CD4-positive, CD25-positive, alpha-beta regulatory T cell (primary cell): ENCODE measurements at places on chromosomes 4 and X.

- DNase-seq, result no peak
Observed at GRCh38 chr4:4872314-4872903, 12.9 kb downstream of the MSX1 start.

DNA sequence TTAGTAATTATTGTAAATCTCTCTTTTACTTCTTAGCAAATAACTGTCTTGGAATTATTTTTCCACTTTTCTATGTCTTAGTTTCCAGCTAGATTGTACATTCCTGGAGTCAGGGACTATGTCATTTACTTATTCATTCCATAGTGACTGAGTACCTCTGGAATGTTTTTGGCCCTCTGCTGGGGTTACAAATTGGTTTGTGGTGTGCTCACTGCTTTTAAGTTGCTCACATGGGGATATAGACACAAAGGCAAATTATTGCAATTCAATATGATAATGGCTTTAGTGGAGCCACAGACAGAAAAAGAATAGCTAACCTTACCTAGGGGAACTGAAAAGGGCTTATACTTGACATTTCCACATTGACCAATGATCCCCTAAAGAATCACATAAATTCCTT, 63.7 kb upstream of the PDGFRA start:
- no peak for DNase-seq

DNA sequence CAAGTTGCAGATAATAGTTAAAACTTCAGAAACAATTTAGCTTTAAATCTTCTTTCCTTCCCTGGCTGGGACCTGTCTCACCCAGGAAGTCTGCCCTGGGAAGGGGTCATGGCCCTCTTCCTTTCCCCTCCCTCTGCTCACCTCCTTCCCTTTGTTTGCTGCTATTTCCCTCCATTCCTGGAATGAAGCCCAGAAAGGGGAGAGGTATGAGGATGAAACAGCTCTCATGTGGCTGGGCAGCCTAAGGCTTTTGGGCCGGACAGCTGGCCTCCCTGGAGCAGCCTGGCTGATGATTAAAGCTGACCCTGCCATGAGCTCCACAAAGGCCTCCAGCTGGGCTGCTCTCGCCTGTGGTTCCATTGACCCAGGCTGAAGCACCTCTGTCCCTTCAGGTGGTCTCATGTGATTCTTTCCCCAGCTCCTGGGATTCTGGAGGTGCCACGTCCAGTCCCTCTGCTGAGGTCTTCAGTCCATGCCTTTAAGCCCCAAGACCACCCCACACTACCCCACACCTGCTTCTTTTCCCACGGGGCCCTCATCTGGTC, 202.1 kb downstream of the PTTG2 start:
- no peak for DNase-seq

GRCh38 chrX:152817078-152817764, 13.3 kb downstream of the CETN2 start:
- no peak for DNase-seq

DNA sequence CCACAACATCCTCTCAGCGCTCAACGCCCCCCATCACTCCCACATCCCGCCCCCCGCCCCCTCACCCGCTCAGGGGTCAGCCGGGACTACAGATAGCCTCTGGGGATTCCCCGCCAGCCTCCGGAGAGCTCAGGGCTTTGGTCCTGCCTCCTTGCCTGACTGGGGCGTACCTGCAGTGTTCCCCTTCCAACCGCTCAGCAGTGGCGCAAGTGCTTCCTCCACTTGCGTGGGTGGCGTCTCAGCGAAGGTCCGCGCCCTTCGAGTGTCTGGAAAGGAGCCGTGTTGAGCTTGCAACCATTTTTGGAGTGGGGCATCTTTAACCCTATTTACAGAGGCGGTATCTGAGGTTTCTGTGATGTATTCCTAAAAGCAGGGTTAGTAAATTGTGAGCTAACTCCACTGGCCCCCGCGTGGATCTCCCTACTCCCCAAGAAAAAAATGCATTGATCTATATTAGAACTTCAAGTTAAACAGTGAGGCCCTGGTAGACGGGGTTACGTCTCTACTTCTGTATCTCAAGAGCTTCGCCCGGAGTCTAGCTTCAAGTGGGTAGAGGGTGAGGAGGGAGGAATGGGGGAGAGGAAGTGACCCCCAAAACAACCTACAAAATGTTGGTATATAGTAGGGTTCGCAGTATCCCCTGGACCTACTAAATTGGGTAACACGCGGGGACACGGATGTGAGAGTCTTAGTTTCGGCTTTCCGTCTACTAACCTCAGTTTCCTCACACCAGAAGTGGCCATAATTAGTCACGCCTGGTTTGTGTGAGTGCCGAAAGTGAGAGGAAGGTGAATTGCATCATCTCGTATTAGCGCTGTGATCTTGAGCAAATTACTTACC, 16.1 kb downstream of the NKX3-2 start:
- no peak for DNase-seq
